ENCODE measurements at places on chromosomes 12 and 14. TPM values are rescaled to one million over a fixed set of nuclear protein-coding genes. Genes with fewer than 3 reads are reported as not detected.

The SLC4A8 gene
- 6.3 TPM for total RNA-seq

The MYF6 gene
- not detected for total RNA-seq

DNA sequence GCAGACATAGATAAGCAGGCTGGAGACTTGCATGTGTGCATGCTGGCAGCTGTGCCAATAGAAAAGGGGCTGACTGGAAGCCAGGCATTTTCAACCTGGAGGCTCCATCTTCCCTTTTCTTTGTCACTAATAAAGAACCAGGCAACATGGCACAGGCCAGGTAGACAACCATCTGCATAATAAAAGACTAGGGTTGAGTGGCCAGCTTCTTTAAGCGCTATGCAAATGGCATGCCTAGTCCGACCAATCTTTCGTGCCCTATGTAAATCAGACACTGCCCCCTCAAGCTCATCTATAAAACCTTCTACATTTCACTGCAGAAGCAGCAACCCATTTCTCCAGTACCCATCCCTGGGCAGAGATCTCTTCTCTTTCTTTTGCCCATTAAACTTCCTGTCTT is 4.6 kb upstream of the KLRC1 start:
- no peak for DNase-seq
- H3K4me1 ChIP-seq = peaks cover 35% of the 10 kb centered on the region

DNA sequence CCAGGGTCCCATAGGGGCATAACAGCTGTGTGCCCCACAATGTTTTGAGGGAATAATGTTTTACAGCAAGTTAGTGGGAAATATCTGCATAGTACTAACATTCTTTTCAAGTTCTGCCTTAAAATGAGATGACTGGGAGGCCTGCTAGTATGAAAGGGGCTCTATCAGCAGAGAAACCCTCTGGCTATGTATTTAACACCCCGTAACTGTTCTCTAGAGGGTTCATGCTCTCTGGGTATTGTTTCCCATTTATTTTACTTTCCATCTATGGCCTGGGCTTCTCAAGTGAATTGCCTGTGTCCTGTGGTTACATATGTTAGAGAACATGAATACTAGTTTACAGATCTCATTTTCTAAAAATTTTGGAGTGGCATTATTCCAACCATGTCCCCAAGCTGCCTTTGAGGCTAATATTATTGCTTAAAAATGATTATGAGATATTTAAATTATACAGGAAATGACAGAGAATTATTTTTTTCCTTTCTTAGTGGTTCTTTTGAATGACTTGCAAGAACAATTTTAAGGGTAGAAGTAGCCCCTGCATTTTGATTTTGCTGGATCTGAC is 37.5 kb downstream of the GNG2 start:
- peaks cover 26% of the 10 kb centered on the region for H3K36me3 ChIP-seq
- DNase-seq = no peak
- H3K27ac ChIP-seq = peak overlapping the region; percentile 83

DNA sequence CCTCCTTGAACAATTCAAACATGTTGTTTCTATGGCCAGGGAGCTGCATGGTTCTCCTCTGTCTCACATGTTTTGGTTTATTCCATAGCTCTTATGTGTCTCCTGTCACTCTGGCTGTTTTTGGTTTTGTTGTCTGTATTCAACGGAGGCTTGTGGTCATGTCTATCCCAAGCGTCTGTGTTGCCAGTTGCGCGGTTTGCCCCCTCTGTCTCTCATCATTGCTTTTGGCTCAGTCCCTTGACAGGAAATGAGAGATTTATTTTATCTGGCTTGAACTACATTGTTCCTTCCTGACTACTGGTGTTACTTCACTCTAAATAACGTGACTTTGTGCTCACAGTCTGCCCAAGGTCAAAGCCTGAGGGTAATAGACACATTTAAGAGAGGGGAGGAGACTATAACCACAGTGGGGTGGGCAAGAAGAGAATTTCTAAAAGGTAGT is 96.4 kb upstream of the SOX5 start:
- no peak overlapping the region for H3K4me3 ChIP-seq
- peaks cover 5% of the 10 kb centered on the region for H3K4me1 ChIP-seq
- no peak overlapping the region for H3K27ac ChIP-seq
- DNase-seq = no peak
- H3K27me3 ChIP-seq = peaks cover 2% of the 10 kb centered on the region

DNA sequence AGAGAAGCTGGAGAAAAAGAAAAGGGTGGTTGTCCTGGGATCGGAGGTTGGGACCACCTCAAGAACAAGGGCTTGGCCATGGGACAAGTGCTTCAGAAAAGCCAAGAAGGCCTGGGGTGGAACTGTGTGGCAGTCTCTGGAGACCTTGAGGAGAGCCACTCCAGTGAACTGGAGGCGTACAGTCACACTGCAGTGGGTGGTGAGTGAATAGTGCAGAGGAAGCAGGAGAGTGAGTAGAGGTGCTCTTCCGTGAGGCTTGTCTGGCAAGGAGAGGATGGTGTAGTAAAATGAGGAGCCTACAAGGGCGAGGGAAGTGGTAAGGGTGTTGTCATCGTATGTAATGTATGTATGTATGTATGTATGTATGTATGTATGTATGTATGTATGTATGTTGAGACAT is 20.9 kb downstream of the RASSF3 start:
- DNase-seq = no peak
- peaks cover 26% of the 10 kb centered on the region for H3K36me3 ChIP-seq
- H3K4me1 ChIP-seq = peaks cover 58% of the 10 kb centered on the region
- H3K4me3 ChIP-seq = peak overlapping the region; percentile 8
- no peaks in the 10 kb centered on the region for H3K27me3 ChIP-seq

DNA sequence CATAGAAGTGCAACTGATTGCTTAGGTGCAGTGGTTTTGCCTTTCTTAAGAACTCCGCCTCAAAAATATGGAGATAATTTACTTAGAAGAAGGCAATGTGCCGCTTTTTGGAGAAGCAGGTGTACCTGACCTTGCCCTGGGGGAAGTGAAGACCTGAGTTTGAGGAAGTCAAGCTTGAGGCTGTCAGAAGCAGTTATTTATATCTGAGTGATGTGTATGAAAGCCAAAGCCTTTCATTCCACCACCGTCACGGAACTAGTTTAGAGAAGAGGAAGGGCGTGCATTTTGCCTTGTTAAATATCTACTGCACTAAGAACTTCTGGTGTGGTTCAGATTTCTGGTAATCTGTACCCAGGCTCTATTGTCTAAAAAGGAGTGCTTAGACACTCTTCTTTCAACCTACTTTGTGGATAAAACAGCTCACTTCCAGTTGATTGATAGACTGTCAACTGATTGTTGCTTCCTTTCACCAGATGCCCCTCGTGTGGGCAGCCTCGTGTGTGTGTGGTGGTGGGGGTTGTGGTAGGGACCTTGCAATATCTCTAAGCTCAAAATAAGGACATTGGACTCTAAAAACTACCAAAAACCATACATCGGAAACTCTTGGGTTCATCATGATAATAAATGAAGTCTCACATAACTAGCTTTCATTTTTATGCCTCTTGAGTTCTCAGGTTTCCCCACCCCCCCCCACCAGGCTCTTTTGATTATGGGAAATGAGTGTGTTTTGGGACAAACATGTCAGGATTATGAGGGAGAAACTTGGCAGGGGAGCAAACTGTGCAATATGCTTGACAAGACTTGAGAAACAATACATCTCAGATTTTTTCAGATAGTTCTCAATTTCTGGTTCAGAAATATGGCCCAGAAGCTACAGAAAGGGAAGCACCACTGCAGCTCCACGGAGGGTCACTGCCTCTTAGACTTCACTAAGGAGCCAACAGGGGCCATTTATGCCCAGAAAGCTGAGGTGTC is 78.6 kb downstream of the ARF6 start:
- H3K4me1 ChIP-seq = peaks cover 32% of the 10 kb centered on the region
- peak overlapping the region; percentile 96 for H3K4me3 ChIP-seq
- no peaks in the 10 kb centered on the region for H3K36me3 ChIP-seq
- DNase-seq = no peak
- H3K27me3 ChIP-seq = no peaks in the 10 kb centered on the region

- DNase-seq = no peak
- H3K4me1 ChIP-seq = peaks cover 3% of the 10 kb centered on the region
- H3K27ac ChIP-seq = no peak overlapping the region
- H3K36me3 ChIP-seq = peaks cover 13% of the 10 kb centered on the region
Measured at GRCh38 chr14:59333235-59333634, 131.9 kb downstream of the GPR135 start.

DNA sequence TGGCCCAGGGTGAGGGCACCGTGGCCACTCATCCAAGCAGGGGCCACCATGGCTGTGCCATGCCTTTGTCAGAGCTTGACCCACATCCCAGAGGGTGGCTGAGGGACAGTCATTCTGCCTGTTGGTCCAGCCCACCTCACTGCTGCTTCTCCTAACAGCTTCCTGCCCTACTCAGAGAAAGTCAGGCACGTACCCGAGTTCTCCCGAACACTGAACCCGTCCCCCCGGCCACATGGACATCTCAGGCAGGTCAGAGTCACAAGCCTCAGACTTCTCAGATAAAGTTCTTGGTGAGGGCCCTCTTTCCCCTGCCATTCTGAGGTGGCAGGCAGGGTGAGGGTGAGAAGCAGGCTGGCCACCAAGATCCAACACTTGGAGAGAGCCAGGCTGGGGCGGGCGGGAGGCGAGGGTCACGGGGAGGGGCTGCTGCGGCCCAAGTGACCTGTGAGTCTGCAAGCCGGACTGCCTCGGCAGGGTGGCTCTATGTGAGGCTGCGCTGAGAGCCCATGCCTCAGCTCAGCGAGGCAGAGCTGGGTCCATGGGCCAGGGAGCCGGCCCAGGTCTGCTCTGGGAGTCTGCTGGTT is 317.8 kb downstream of the TMEM121 start:
- no peaks in the 10 kb centered on the region for H3K4me1 ChIP-seq
- no peak overlapping the region for H3K4me3 ChIP-seq
- no peak for DNase-seq

GRCh38 chr12:13032164-13032563 is 12.0 kb upstream of the FAM234B start:
- H3K27ac ChIP-seq = no peak overlapping the region
- H3K36me3 ChIP-seq = no peaks in the 10 kb centered on the region
- peaks cover 2% of the 10 kb centered on the region for H3K27me3 ChIP-seq

- H3K4me1 ChIP-seq = no peaks in the 10 kb centered on the region
- DNase-seq = no peak
- H3K27ac ChIP-seq = no peak overlapping the region
- H3K36me3 ChIP-seq = no peaks in the 10 kb centered on the region
- peaks cover 2% of the 10 kb centered on the region for H3K27me3 ChIP-seq
Measured at GRCh38 chr14:59751578-59751977, 119.0 kb downstream of the RTN1 start.

DNA sequence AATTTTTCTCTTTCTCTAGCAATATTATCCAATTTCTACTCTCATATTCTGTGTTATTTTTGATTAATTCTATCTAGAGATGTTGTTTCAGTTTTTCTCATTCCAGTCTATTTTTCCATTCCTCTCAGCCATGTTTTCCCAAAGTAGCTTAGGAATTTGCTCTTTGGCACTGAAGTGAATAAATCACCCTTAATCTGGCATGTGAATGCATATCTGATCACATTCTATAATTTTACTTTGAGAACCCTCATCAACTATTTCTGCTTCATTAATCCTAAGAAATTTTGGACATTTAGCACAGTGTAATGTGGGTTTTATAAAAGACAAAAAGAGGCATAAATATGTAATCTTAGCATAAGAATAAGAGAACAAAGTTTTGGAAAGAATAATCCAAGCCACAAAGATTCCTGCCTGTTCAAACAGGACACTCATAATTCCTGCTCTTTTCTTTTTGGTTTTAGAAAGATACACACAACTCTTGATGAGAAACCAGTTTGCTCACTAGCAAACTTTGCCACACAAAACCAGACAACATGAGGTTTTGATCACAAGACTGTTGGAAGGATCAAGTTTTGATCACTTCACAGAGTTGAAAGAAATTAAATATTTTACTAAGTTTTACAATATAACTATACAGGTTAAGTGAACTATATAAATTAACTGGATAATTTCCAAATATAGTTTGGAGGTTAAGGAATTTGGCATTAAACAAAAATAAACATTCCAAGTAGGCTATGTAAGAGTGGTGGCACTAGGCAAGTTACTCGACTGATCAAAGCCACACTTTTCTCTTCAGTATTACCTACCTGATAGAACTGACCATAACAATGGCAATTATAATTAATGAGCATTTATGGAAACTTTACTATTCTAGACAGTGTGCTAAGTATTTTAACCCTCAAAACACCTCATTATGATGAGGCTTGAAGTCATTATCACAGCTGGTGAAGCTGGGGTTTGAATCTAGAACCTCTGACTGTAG is 226.6 kb upstream of the TMTC1 start:
- H3K36me3 ChIP-seq = no peaks in the 10 kb centered on the region
- no peak overlapping the region for H3K27ac ChIP-seq
- H3K27me3 ChIP-seq = no peaks in the 10 kb centered on the region
- H3K4me3 ChIP-seq = no peak overlapping the region

GRCh38 chr12:125167658-125168057 is 102.4 kb downstream of the AACS start:
- peaks cover 23% of the 10 kb centered on the region for H3K27me3 ChIP-seq
- no peak overlapping the region for H3K27ac ChIP-seq
- H3K4me3 ChIP-seq = no peak overlapping the region
- H3K4me1 ChIP-seq = no peaks in the 10 kb centered on the region
